Hair follicular keratinocyte (primary cell): ENCODE measurements at places on chromosomes 16 and 17. TPM values are rescaled to one million over a fixed set of nuclear protein-coding genes. Genes with fewer than 3 reads are reported as not detected.

The ACADVL gene
- 173 and 216 TPM in 2 replicates for total RNA-seq

The KARS1 gene
- total RNA-seq, result 172 and 260 TPM in 2 replicates

The CACNG1 gene
- not detected in 2 replicates for total RNA-seq

The AXIN1 gene
- total RNA-seq, result 36.9 and 39.0 TPM in 2 replicates

The ETV4 gene
- total RNA-seq, result 64.7 and 70.3 TPM in 2 replicates

The CIBAR2 gene
- not detected in 2 replicates for total RNA-seq

The HYDIN gene
- total RNA-seq, result 0.08 and 0.19 TPM in 2 replicates

The ALDH3A2 gene
- 74.2 and 74.6 TPM in 2 replicates for total RNA-seq

The SOST gene
- 0.15 TPM in 1 of 2 replicates, not detected in the other for total RNA-seq

The RHBDF2 gene
- total RNA-seq, result 35.3 and 73.6 TPM in 2 replicates

The OR1A1 gene
- not detected in 2 replicates for total RNA-seq
